ENCODE measurements at places on chromosomes 16 and 17.

DNA sequence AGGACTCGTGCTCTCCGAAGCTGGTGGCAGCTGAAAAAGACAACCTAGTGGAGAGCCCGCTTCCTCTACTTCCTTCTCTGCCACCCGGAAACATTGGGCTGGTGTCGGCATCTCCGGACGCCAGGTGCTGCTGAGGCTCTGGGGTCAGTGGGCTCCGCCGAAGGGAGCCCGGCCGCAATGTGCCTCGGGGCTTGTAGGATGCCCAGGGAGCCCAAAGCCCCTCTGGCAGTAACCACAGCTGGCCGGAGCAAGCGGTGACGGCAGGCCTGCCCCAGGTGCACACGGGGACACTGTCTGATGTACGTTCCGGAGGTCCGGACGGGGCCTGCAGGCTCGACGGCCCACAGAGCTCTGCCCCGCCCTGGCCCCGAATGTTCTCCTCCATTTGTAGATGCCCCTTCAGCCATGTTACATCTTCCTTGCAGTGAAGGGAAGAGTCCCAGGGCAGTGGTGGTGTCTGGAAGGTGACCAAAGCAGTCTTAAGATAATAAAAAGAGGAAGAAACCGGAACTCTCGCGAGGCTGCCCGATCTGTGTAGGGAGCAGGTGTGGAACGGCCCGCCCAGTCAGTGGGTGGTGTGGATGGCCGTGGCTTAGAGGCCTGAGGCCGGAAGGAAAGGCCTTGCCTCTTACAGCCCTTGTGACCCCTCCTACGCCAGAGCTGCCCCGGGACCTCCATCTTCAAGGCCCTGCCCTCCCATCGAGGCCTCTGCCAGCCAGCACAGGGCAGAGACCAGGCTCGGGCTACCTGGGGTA, 22.6 kb downstream of the NDUFAF8 start:
- no peak for DNase-seq

DNA sequence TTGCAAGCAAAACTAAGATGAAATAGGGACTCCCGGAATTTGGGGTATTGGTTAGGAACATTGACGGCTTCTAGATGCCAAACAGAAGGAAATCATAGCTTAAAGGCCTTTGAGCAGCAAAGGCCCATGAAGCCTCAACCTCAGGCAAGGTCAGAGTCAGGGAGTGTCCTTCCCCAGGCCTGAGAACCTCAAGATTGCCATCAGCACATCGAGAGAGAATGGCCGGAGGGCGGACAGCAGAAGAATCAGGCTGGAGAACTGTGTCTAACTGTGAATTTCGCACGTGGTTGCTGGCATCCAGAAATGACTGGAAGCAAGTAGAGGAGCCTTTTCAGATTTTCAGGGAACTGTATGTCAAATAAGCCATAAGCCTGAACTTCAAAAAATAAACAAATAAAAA, 24.8 kb upstream of the ANKRD40CL start:
- no peak for DNase-seq

- no peak for DNase-seq
Observed at GRCh38 chr16:81138831-81139557, 42.8 kb upstream of the GCSH start.

GRCh38 chr16:72241008-72241407, 69.1 kb upstream of the PMFBP1 start:
- DNase-seq, result no peak

GRCh38 chr17:74961657-74962350, 10.8 kb downstream of the HID1 start:
- peak; percentile 89 for DNase-seq

DNA sequence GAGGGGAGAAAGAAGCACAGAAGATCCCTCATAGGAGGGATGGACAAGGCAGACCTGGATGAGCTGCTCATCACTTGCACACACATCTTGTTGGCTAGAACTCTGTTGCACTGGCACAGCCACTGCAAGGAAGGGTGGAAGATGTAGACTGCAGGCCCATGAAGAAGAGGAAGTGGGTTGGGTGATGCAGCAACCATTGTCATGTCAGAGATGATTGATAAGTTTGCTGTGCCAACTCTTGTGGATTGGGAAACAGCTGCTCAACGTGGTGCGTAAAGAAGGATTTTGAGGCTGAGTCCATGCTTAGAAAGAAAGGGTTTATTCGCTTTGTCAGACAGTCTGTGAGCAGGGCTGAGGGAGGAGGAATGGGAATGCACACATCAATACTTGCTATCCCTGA, 161.4 kb upstream of the MPHOSPH6 start:
- DNase-seq, result no peak

DNA sequence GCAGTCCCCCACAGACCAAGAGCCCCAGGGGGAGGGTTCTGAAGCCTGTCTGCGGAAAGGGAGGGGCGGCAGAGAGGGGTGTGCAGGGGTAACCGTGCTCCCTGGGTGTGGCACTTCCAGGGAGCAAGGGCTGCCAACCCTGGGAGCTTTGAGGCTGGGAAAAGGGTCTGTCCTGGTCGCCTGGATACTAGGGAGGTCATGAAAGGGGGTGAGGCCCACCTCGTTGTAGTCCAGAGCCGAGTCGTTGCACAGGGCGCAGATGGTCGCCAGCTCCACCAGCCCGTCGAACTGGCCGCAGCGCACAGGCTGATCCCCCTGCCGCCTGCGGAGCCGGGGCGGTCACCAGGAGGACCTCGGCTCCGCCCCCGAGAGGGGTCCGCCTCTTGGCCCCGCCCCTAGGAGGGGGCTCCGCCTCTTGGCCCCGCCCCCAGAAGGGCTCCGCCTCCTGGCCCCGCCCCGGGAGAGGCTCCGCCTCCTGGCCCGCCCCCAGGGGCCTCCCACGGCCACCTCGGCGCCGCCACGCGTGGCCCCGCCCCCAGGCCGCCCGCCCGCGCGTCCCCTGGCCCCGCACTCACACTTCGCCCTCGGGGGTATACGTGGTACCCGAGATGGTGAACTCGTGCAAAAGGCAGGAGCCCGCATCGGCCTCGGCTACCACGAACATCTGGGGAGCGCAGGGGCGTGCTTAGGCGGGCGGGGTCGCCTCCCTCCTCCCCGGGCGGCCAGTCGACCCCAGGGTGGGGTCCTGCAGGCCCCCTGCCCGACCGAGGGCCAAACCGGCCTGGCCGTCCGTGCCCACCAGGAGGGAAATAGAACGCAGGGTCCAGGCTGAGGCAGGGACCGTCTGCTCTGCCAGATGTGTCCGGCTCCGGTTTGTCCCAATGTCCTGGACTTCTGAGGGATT, 19.5 kb downstream of the ATP2A3 start:
- peak; percentile 80 for DNase-seq

GRCh38 chr17:21172846-21173245, 41.1 kb downstream of the TMEM11 start:
- no peak for DNase-seq

GRCh38 chr16:1550069-1550468, 16.6 kb downstream of the TMEM204 start:
- DNase-seq, result no peak

- no peak for DNase-seq
Observed at GRCh38 chr16:23183543-23183862, 958 bp downstream of the SCNN1G start.

GRCh38 chr17:41186872-41187271, 2.2 kb upstream of the KRTAP4-1 start:
- no peak for DNase-seq

DNA sequence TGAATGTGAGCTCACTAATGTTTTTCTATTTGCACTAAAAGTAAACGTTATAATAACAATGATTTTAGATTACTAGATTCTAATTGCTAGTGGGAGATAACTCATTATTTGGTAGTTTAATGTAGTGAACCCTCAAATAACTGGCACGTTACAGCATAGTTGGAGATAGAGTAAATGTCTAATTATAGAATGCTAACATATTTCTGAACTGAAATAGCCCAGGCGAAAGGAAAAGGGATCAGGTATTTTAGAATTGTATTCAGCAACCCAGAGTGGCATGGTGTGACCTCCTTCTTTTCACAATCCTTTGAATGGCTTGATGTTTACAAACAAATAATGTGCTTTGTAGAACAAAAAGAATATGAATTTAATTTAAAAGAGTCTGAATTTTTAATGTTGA, 1221.2 kb downstream of the CDH8 start:
- no peak for DNase-seq

DNA sequence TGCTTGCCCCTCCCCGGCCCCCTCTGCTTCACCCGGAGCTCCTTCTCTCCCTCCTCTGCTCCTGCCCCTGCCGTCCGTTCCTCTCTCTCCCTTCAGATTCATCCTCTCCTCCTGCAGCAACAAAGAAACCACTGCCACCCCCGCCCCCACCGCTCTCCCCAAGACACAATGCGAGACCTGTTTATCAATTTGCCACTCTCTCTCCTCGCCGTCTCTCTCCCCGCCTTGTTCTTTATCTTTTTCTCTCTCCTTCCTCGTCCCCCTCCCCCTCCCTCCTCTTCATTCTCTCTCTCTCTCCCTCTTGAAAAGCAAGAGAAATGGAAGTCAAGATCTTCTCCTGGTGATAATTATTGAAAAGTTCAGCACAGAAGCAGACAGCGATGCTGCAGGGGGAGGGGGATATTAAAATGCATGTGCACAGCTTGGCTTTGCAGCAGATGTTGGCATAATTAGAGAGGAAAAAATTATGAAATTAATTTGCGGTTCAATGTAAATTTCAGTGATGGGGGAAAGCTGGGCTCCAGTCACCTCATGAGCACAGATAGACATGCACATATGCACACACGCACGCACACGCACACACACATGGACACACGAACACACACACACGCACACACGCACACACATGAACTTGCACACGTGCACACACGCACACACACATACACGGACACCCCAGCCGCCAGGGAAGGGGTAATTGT, 58.1 kb upstream of the CBFA2T3 start:
- DNase-seq, result no peak

DNA sequence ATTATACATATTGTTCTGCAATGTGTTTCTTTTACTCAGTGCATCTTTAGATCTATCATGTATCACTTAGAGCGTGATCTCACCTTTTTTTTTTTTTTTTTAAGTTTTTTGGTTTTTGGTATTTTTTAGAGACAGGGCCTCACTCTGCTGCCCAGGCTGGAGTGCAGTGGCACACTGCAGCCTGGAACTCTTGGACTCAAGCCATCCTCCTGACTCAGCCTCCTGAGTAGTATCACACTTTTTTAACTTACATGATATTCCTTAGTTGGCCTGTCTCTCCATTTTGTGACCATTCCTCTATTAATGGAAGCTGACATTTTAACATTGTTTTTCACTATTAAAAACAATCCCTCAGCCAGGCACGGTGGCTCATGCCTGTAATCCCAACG, 4.7 kb upstream of the MPO start:
- DNase-seq, result no peak

DNA sequence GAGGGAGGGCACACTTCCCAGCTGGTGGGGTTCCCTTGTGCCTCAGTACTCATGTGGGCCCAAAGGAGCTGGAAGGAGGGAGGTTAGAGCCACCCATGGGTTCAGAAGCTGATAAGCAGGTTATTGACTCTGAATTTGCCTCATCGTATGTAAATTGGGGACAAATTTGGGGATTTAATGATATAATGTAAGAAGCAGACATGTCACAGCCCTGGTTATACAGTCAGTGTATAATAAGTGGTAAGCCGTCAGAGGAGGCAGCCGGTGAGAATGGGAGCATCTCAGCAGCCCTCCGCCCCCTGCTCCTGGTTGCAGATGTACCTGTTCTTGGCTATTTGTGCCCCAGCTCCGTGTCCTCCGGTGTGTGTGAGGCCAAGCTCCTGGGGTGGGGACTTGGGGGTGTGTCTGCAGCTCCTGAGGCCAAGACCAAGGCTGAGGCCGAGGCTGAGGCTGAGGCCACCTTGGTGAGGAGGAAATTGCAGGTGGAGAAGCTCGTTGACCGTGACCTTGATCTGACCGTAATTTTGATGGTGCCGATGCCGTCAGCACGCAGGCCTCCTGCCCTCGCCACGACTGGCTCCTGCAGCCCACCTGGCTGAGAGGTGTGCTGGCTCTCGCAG, 288.1 kb downstream of the SEC14L1 start:
- DNase-seq, result no peak

DNA sequence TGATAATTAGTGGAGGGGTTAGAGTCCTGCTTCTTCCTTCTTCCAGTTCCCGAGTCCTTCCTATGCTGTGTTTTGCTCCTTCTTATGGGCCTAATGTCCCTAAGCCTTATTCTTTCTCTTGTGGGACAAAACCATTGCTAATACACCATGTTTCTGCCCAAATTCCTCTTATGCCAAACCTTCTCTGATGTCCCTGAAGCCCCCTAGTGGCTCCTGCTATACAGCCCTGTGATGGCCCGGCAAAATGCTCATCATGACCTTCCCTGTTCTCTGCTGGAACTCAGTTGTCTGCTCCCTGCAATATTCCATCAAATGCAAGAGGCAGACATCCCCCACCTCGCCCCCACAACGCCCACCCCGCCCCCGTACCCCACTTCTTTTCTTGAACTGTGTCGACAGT, 171.6 kb downstream of the CDH11 start:
- DNase-seq, result no peak

DNA sequence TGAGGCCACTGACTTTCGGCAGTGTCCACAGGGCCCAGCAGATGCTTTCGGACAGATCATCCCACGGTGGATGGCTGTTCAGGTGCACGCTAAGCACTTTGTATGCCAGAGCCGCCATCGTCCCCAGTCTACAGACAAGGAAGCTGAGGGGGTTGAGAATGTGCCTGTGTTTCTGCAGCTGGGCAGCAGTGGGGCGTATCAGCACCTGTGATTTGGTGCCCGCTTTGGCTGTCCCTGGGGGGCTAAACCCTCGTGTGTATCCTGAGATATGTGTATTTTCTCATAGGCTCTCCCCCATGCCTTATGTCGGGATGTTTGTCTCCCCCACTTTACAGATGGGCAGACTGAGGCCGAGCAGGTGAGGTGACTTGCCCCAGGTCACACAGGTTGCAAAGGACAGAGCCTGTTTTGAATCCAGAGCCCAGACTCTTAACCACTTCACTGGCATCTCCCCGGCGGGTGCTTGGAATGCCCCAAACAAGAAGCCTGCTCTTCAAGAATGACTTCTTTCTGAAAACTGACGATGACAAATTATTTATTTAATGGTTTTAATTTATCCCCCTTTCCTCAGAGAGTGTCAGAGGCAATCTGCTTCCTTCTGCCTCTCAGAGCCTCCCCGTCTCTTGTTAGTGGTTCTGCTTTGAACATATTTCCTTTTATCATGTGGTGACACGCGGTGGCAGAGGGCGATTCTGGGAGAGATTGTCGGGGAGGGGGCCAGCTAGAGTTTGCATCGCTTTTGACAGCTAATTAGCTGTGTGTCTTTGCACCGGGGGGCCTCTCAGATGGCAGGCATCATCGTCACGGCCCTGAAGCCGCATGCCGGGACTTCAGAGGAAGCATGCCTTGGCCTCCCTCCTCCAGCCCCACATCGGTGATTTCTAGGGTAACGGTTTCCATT, 149.6 kb upstream of the CIBAR2 start:
- DNase-seq, result no peak

DNA sequence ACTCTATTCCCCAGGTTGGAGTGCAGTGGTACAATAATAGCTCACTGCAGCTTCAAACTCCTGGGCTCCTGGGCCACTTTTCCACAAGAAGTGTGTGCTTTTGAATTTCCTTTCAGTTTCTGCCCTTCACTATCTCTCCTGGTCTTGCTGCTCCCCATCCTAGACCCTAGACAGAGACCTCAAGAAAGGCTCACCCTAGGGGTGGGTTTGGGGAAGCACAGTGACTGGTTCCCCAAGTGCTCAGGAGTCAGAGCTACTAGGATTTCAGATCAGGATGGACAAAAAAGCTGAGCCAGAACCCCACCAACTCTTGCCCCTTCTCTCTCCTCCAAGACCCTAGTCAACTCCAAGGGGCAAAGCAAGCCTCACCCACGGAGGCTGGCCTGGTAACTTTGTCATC, 1.6 kb upstream of the SEBOX start:
- DNase-seq, result no peak

- no peak for DNase-seq
Observed at GRCh38 chr17:17388657-17389496, 85.7 kb downstream of the NT5M start.

GRCh38 chr16:84933774-84934631, 77.3 kb downstream of the ZDHHC7 start:
- no peak for DNase-seq
